Fibroblast of villous mesenchyme (primary cell): ENCODE measurements at places on chromosomes 7 and 10. TPM values are rescaled to one million over a fixed set of nuclear protein-coding genes. Genes with fewer than 3 reads are reported as not detected.

- no peak for DNase-seq
Measured at GRCh38 chr10:95837356-95837776, 70.4 kb upstream of the CC2D2B start.

- DNase-seq = peak; percentile 78
Measured at GRCh38 chr7:76129366-76129765, 72.3 kb upstream of the SRRM3 start.

- DNase-seq = no peak
Measured at GRCh38 chr10:76001019-76001418, 569.6 kb downstream of the LRMDA start.

GRCh38 chr7:36076074-36076473 lies 77.0 kb upstream of the EEPD1 start:
- DNase-seq = no peak

DNA sequence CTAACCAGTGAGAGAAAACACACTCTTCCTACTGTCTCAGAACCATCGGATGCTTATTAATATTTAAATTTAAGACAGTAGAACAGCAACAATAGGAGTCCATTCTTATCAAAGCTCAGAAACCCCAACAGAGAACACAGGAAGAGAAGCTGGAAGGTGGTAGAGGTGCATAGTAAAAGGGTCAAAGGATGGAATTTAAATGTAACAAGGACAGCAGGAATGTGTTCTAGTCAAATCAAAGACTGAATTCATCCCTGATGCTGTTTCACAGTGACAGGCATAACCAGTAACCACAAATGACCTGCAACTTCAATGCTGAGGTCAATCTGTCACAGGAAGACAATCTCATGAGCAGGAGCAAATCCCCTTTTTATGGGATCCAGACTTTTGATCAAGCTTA lies 1259.7 kb downstream of the XPNPEP1 start:
- DNase-seq = no peak

BRI3 gene
- total RNA-seq = 59.6 and 68.6 TPM in 2 replicates
